ENCODE measurements at places on chromosomes 3 and 15.

- DNase-seq: no peak
Observed at GRCh38 chr3:61460636-61461035, 100.7 kb upstream of the PTPRG start.

DNA sequence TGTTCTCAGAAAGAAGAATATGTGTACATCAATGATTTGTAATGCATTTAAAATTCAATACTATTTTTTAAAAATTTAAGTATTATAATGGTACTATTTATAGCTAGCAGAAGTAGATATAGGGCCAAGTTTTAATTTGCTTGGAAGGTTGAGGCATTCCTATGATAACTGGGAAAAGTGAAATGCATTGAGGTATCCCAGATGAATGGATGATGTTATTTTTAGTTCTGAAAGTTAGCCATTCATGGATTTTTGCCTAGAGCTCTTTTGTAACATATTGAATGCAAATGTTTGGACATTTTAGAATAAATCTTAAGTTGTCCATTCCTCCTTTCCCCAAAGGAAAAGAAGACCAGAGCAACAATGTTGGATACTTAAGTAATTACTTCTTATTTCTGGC, 47.6 kb downstream of the GAP43 start:
- DNase-seq: no peak

DNA sequence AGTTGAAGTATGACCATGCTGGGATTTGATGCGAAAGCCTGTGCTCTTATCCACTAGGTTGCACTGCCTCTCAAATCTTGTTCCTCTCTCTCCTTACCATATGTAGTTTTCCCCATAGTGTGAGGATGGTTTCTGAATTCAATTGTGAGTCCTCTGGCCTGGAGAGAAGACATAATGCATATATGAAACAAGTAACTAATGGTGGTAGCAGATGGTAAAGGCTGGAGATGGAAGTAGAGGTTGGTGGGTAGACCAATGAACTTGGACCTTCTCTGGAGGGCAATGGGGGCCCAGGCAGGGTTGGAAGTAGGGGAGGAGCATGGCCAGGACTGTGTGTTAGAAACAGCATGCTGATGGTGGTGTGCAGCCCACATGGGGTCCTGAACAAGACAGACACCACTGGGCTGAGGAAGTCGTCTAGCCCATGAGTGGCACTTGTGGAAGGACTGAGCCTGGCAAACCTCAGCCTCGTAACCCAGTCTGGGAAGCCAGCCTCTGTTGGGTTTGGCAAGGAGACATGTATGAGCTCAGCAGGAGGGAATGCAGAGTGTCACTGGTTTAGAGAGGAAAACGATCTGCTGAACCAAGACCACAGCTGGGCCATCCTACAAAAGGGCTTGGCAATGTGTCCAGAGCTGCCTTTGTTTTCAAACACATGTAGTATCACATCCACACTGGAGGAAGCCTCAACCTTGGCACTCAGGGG, 18.5 kb upstream of the LMCD1 start:
- DNase-seq: peak; percentile 75

DNA sequence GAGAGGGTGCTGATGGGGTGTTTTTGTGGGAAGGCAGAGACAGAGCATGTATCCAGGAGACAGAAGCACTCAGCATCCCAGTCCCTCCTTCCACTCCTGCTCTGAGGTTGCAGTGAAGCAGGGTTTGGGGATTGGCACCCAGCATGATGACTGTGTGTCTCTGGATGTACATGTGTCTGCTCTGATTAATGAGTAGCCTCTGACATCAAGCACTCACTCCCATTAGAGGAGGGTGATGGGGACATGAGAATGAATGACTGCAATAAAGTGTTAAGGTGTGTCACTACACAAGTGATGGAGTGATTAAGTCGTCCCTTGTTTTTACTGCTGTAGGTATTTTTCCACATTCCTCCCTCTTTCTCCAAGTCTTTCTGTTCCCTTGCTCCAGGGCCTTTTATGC, 9.6 kb upstream of the MYZAP start:
- no peak for DNase-seq

DNA sequence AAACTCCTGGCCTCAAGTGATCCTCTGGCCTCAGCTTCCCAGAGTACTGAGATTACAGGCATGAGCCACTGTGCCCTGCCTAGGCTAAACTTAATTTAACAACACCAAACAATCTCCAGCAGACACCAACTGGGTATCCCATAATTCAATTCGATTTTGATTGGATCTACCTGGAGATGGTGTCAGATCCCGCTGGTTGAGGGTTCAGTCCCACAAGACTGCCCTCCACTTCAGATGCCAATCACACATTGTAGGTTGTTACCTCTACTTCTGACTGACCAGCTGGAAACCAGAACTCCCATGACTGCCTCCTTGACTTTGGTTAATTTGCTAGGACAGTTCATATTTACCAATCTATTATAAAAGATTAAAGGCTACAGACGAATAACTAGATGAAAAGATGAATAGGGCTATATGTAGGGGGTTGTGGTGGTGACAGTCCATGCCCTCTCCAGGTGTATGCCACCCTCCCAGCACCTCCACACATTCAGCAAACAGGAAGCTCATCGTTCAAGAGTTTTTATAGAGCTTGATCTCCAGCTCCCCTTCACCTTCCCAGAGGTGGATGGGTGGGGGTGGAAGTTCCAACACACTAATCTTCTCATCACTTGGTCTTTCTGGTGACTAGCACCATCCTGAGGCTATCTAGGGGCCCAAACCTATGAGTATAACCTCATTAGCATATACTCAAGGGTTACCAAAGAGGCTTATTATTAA, 9.3 kb downstream of the B2M start:
- no peak for DNase-seq

DNA sequence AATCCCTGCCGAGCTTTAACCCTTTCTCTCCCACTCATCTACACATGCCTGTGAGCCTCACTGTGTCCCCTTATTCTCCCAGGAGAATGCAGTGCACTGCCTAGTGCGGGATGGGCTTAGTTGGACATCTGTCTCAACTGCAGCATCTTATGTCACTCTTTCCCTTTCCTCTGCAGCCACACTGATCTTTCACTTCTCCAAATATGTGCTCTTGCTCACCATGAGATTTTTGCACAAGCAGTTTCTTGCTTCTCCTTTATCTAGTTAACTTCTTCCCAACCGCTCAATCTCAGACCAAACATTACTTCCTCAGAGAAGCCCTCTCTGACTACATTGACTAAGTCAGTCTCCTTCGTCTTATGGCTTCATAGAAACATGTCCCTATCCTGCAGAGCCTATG, 292.3 kb downstream of the KBTBD8 start:
- no peak for DNase-seq

Data from sigmoid colon (tissue), 7 donors.